HCT116 (cell line): ENCODE measurements at places on chromosomes 3 and 15. TPM values are rescaled to one million over a fixed set of nuclear protein-coding genes. Genes with fewer than 3 reads are reported as not detected.

C3orf20 gene
- total RNA-seq = 0.20 TPM

PLSCR1 gene
- 44.2 TPM for total RNA-seq

LSAMP gene
- total RNA-seq = 0.25 TPM

GRCh38 chr3:137687181-137687879 lies 76.8 kb upstream of the SOX14 start:
- no peaks in the 10 kb centered on the region for H3K27me3 ChIP-seq
- no peak for DNase-seq
- H3K4me1 ChIP-seq = no peaks in the 10 kb centered on the region
- H3K4me3 ChIP-seq = no peak overlapping the region
- H3K36me3 ChIP-seq = no peaks in the 10 kb centered on the region

GRCh38 chr3:189304465-189305351 lies 132.9 kb downstream of the TPRG1 start:
- no peaks in the 10 kb centered on the region for H3K36me3 ChIP-seq
- peaks cover 7% of the 10 kb centered on the region; the same call in 1 of the 2 replicates for H3K4me1 ChIP-seq
- no peak overlapping the region for H3K27ac ChIP-seq
- DNase-seq = no peak
- H3K27me3 ChIP-seq = 0 out of 2 replicates have a peak, but pooled peaks cover 8% of the 10 kb centered on the region

- H3K4me1 ChIP-seq = no peaks in the 10 kb centered on the region
- no peak overlapping the region for H3K27ac ChIP-seq
- no peaks in the 10 kb centered on the region for H3K27me3 ChIP-seq
- no peak overlapping the region for H3K4me3 ChIP-seq
These were observed 37.6 kb upstream of the EPHA6 start for GRCh38 chr3:96776818-96777217.

GRCh38 chr3:55675478-55675877 lies 188.4 kb upstream of the WNT5A start:
- no peaks in the 10 kb centered on the region for H3K4me1 ChIP-seq
- DNase-seq = no peak
- H3K36me3 ChIP-seq = no peaks in the 10 kb centered on the region

DNA sequence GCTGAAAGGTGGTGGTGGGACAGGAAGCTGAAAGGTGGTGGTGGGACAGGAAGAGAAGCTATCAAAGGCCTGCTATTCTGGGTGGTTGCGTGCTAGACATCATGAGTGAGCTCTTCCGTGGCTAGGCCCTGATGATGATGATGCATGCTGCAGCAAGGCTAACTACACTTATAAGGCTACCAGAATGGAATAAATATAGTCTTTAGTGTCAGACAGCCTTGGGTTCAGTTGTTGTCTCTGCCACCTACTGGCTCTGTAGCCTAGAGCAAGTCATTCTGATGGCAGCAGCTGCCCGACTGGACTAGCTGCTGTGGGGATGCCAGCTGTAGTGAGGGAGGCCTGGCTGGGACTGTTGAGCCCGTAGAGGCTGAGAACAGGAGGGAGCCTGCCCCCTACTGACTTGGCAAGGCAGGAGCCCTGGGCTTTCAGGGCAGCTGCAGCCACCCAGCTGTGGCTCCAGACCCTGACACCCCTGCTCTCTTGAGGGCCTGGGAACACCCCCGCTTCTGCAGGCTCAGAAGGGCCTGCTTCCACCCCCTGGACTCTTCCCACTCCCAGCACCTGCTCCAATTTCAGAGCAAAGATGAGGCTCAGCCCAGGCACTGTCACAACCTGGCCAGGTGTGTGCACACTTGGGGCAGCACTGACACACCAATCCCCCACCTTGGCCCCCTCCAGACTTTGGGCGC lies 21.4 kb upstream of the ZBED2 start:
- H3K27ac ChIP-seq = no peak overlapping the region
- DNase-seq = no peak
